ENCODE measurements at places on chromosomes 2 and 18. TPM values are rescaled to one million over a fixed set of nuclear protein-coding genes. Genes with fewer than 3 reads are reported as not detected.

GRCh38 chr2:60555783-60556139, 2.3 kb upstream of the BCL11A start:
- no peak for DNase-seq
- peak overlapping the region; percentile 75 for H3K4me3 ChIP-seq
- H3K27ac ChIP-seq = peak overlapping the region; percentile 89
- peaks cover 25% of the 10 kb centered on the region for H3K27me3 ChIP-seq
- H3K4me1 ChIP-seq = peaks cover 21% of the 10 kb centered on the region

DNA sequence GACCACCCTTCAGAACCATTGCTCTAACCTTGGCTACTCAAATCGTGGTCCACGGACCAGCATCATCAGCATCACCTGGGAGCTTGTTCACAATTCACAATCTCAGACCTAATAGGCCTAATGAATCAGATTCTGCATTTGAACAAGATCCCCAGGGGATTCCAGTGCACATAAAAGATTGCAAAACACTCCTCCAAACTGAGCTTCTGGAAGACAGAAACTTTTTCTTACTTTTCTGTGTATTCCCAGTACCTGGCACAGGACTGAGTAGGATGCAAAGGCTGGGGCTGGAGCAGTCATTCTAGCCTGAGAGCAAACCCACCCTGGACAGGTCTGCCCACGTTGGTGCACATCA, 115.1 kb upstream of the COPS8 start:
- peaks cover 35% of the 10 kb centered on the region for H3K4me1 ChIP-seq
- H3K27ac ChIP-seq = no peak overlapping the region
- DNase-seq = no peak
- H3K27me3 ChIP-seq = no peaks in the 10 kb centered on the region
- no peak overlapping the region for H3K4me3 ChIP-seq

GRCh38 chr2:83282841-83283240, 1176.2 kb downstream of the SUCLG1 start:
- no peaks in the 10 kb centered on the region for H3K4me1 ChIP-seq
- H3K27ac ChIP-seq = no peak overlapping the region
- DNase-seq = no peak
- H3K36me3 ChIP-seq = no peaks in the 10 kb centered on the region
- no peak overlapping the region for H3K4me3 ChIP-seq

DNA sequence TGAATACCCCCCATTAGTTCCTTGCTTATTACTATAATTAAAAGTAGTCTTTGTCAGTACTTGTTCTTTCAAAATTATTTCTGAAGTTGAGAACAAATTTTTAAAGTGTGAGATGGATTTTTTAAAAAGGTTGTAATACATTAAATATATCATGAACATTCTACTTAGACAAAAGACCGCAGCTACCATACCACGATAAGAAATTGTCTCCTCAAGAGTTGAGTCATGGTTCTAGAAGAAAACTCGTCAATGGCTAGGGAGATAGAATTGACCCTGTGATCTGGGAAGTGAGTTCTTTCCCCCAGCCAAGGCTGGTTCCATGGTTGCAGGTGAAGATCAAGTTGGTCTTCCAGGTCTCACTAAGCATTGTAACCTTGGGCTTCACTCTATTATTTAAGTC, 67.8 kb upstream of the ACYP2 start:
- H3K27ac ChIP-seq = no peak overlapping the region
- no peak for DNase-seq
- H3K27me3 ChIP-seq = no peaks in the 10 kb centered on the region
- H3K4me3 ChIP-seq = no peak overlapping the region

- H3K36me3 ChIP-seq = no peaks in the 10 kb centered on the region
- H3K4me1 ChIP-seq = peaks cover 35% of the 10 kb centered on the region
- DNase-seq = no peak
- H3K27me3 ChIP-seq = no peaks in the 10 kb centered on the region
- peak overlapping the region; percentile 81 for H3K27ac ChIP-seq
Measured at GRCh38 chr2:217361483-217361880, 501.6 kb upstream of the TNP1 start.

GRCh38 chr2:98453083-98453482, 8.4 kb downstream of the INPP4A start:
- no peaks in the 10 kb centered on the region for H3K36me3 ChIP-seq
- H3K27me3 ChIP-seq = no peaks in the 10 kb centered on the region
- DNase-seq = no peak
- H3K27ac ChIP-seq = no peak overlapping the region
- no peak overlapping the region for H3K4me3 ChIP-seq

- H3K4me1 ChIP-seq = peaks cover under 1% of the 10 kb centered on the region
- H3K27me3 ChIP-seq = no peaks in the 10 kb centered on the region
- H3K4me3 ChIP-seq = no peak overlapping the region
Measured at GRCh38 chr2:144943986-144944385, 424.1 kb upstream of the ZEB2 start.

GRCh38 chr2:155391613-155392130, 693.2 kb downstream of the KCNJ3 start:
- H3K36me3 ChIP-seq = no peaks in the 10 kb centered on the region
- DNase-seq = no peak
- no peaks in the 10 kb centered on the region for H3K27me3 ChIP-seq
- H3K4me1 ChIP-seq = no peaks in the 10 kb centered on the region
- no peak overlapping the region for H3K4me3 ChIP-seq

DNA sequence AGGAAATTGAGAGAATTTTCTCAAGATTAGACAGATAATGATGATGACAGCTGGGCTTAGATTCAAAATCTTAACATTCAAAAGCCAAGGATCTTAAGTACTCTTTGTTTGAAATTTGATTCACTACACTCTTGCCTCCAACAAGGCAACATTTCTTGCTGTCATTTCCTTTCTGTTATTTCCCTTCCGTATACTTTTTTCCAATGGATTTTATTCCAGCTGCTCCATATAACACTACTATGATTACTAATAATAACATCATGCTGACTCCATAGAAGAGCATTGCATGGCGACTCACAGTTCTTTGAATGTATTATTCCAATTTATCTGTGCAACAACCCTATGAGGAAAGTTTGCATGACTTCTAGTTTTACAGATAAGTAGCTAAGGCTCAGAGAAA, 33.9 kb upstream of the CCDC102B start:
- no peak overlapping the region for H3K27ac ChIP-seq
- H3K4me1 ChIP-seq = no peaks in the 10 kb centered on the region
- H3K27me3 ChIP-seq = no peaks in the 10 kb centered on the region
- no peaks in the 10 kb centered on the region for H3K36me3 ChIP-seq
- no peak for DNase-seq
- no peak overlapping the region for H3K4me3 ChIP-seq

DNA sequence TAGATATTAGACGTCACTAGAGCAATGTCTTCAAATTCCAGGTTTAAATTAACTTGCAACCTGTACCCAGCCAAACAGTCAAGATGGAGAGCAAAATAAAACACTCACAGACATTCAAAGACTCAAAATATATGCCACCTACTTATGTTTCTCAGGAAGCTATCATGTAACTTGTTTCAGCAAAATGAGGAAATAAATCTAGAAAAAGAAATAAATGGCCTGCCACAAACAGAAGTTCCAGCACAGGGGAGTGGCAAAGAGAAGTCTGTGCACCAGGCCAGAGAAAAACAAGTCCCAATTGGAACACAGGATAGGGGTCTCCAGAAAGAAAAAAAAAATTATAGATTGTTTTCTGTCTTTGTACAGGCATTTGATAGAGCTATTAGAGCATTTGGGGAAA, 96.7 kb downstream of the LRP2 start:
- no peak overlapping the region for H3K4me3 ChIP-seq
- H3K4me1 ChIP-seq = no peaks in the 10 kb centered on the region
- DNase-seq = no peak
- no peaks in the 10 kb centered on the region for H3K36me3 ChIP-seq
- no peak overlapping the region for H3K27ac ChIP-seq
- no peaks in the 10 kb centered on the region for H3K27me3 ChIP-seq

DNA sequence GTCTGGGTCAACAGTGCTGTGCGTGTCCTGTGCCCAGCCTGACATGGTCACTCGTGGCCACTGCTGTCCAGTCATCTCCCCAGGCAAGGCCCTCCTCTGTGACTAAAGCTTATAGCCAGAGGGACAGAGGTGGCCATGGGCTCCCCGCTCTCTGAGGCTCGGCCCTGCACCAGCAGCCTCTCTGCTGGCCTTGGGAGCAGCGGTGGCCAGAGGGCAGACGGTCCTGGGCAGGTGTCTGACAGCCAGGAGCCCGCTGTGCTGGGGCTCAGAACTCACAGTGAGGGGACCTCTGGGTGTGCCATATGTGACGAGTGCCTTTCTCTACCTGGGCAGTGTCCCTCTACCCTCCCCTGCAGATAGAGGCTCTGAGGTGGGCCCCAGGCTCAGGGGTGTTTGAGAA, 98.7 kb downstream of the FAM210A start:
- H3K4me3 ChIP-seq = no peak overlapping the region
- no peak for DNase-seq
- no peaks in the 10 kb centered on the region for H3K27me3 ChIP-seq
- H3K36me3 ChIP-seq = no peaks in the 10 kb centered on the region
- no peak overlapping the region for H3K27ac ChIP-seq

DNA sequence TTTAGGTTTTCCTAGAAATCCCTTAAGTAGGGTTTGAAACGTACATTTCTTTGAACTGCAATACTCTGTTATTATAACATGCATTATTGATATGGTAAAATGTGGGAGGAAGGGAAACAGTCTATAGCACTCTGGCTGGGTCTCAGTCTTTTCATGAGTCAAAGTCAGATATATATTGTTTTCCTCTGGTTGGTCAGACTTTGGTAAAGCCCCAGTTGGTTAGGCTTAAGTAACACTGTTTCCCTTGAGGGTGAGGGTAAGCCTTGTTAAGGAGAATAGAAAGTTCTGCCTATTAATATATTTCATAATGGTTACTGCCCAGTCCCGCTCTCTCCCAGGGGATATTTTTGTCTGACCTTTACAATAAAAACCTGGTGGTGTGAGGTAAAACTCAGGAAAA, 44.7 kb upstream of the TNP1 start:
- no peaks in the 10 kb centered on the region for H3K36me3 ChIP-seq
- no peak overlapping the region for H3K4me3 ChIP-seq
- DNase-seq = no peak

SLC4A5 gene
- total RNA-seq = 2.9 TPM

SLC30A3 gene
- total RNA-seq = 9.0 TPM

FAM228A gene
- 1.2 TPM for total RNA-seq

LYG2 gene
- not detected for total RNA-seq

C2orf92 gene
- total RNA-seq = 3.9 TPM

CHRNG gene
- total RNA-seq = not detected

All from heart left ventricle (tissue), 16 donors.